ENCODE measurements at places on chromosomes 12 and 14. TPM values are rescaled to one million over a fixed set of nuclear protein-coding genes. Genes with fewer than 3 reads are reported as not detected.
A peak's percentile ranks its signal among the peaks of the same experiment; 100 is the strongest.

- no peak for DNase-seq
- H3K27ac ChIP-seq: no peak overlapping the region
- H3K4me3 ChIP-seq: no peak overlapping the region
These were observed 126.1 kb downstream of the FIGNL2 start for GRCh38 chr12:51722431-51722830.

DNA sequence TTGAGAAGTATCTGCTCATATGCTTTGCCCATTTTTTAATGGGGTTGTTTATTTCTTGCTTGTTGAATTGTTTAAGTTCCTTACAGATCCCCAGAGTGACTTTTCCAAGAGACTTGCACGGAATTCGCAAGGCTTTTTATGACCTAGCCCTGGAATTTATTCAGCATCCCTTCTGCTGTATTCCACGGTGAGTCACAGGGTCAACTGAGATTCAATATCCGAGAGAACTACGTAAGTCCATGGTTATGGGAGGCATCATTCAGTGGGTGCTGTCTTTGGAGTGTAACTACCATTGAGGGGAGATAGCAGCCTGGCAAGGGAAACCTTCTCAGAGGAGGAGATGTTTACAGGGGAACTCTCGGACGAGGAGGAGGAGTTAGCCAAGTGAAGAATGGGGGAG is 20.9 kb upstream of the GPRC5A start:
- peaks cover 4% of the 10 kb centered on the region for H3K4me1 ChIP-seq
- no peaks in the 10 kb centered on the region for H3K36me3 ChIP-seq
- no peak overlapping the region for H3K4me3 ChIP-seq
- DNase-seq: no peak

DNA sequence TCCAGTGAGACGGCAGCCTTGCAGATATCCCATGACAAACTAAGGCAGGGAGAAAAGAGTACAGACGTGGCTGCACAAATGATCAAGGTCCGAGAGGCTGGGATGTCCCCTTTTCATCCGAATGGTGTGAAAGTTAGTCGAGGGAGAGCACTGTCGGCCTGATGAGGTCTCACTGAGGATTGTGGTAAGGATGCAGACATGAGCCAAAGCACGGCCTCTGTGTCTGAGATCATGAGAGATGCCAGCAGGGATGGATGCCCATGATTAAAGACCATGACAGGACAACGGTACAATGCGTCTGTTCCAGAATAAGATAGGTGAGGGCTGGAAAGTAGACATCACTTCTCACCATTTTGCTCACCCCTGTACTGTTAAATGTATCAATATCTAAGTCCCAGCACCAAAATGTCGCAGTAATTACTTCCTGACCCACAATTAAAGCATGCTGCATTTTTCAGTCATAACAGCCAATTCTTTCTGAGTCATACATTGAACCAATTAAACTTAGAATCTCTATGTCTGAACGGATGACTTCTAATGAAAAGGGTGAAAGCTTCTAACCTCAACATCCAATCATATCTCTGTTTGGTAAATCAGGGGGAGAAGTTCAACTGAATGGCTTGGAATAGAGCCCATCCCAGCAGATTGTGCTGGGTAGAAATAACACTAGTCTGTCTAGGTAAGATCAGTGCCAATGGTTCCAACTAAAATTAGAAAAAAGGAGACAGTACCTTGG is 249.6 kb upstream of the SOX5 start:
- no peaks in the 10 kb centered on the region for H3K4me1 ChIP-seq
- no peaks in the 10 kb centered on the region for H3K36me3 ChIP-seq
- DNase-seq: no peak
- no peak overlapping the region for H3K27ac ChIP-seq

DNA sequence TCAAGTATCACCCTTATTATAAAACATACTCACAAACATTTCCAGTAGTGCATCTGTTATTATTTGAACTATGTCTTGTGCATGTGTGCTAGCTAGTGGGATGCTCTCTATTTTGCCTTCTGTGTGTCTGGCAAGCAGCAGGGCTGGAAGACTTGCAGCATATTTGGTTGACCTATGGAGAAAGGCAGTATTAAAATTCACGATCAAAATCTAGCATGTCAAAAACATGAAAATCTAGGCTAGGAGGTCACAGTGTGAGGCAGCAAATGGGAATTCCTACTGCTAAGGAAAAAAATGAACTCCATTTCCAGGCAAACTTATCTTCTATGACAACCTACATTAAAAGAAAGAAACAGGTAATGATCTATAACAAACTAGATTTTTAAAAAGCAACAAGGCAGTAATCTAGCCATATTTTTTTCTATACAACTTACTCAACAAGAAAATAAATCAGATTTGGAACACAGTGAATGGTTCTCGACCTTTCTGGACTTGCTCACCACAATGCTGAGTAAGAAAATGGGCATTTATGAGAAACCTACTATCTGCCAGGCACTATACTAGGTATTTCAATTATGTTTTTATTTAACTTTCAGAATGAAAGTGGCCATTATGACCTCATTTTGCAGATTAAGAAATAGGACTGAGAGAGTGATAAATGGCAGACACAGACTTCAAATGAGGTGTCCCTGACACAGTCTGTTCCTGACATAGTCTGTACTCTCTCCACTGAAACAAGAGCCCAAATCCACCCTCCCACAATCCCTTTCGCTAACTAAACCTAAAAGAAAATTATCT is 96.8 kb downstream of the TXNDC16 start:
- no peaks in the 10 kb centered on the region for H3K4me1 ChIP-seq
- no peak overlapping the region for H3K4me3 ChIP-seq
- no peak for DNase-seq
- H3K36me3 ChIP-seq: no peaks in the 10 kb centered on the region

DNA sequence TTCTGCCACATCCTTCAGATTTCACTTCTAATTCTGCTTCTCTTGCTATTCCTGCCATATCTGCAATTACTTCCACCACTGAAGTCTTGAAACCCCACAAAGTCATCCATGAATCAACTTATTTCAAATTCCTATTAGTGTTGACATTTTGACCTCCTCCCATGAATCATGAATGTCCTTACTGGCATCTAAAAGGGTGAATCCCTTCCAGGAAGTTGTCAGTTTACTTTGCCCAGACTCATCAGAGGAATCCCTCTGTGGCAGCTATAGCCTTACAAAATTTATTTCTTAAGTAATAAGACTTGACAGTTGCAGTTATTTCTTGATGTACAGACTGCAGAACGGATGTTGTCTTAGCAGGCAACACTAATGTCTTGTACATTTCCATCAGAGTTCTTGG is 162.9 kb downstream of the PCNX1 start:
- no peaks in the 10 kb centered on the region for H3K27me3 ChIP-seq
- H3K36me3 ChIP-seq: peaks cover 79% of the 10 kb centered on the region
- no peak for DNase-seq
- H3K27ac ChIP-seq: no peak overlapping the region

DNA sequence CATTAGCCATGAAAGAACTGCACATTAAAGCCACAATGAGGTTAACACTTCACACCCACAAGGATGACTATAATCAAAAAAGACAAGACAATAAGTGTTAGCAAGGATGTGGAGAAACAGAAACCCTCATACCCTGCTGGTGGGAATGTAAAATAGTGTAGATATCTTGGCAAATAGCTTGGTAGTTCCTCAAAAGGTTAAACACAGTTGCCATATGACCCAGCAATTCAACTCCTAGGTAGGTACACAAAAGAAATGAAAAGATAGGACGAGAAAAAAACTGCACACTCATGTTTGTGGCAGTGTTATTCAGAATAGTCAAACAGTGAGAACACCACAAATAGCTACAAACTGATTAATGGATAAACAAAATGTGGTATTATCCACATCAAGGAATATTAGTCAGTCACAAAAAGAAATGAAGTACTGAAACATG is 93.5 kb downstream of the ATXN2 start:
- peaks cover 90% of the 10 kb centered on the region for H3K36me3 ChIP-seq
- DNase-seq: no peak
- no peaks in the 10 kb centered on the region for H3K27me3 ChIP-seq
- no peaks in the 10 kb centered on the region for H3K4me1 ChIP-seq
- H3K27ac ChIP-seq: no peak overlapping the region

- peaks cover 6% of the 10 kb centered on the region for H3K27me3 ChIP-seq
- no peak overlapping the region for H3K4me3 ChIP-seq
- H3K27ac ChIP-seq: no peak overlapping the region
- H3K4me1 ChIP-seq: no peaks in the 10 kb centered on the region
- DNase-seq: no peak
These were observed 13.6 kb downstream of the CACNA2D4 start for GRCh38 chr12:1904875-1905274.

DNA sequence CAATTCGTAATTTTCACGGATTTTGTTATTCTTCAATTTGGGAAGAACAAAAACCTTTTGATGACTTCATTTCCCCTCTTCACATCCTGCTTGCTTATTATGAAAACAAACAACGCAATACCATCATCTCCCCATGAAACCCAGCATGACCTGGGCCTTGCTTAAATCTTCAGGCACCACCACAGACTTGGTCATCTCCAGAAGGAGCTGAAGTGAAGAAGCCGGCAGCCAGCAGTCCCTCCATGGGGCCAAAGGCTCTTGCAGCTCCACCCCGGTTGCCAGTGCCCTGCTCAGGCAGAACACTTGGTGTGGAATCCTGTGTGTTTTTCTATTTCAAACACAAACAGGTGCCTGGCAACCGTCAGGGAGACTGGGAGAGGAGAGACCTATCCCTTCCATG is 982.9 kb upstream of the TMEM132C start:
- H3K36me3 ChIP-seq: no peaks in the 10 kb centered on the region
- no peak for DNase-seq
- no peak overlapping the region for H3K27ac ChIP-seq
- no peaks in the 10 kb centered on the region for H3K4me1 ChIP-seq
- no peak overlapping the region for H3K4me3 ChIP-seq

DNA sequence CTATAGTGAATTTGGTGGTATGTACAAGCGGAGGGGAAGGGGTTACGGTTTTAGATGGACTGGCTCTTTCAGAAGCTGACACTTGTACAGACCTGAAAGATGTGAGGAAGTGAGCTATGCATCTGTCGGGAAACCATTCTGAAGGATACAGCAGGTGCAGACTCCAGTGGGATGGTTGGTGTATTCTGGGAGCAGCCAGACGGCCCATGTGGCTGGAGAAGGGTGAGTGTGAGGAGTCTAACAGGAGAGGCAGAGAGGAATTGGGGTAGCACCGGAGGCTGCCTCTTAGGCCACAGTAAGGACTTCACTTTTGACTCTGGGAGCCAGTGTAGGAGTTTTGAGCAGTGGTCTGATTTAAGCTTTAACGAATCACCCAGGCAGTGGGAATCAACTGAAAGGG is 90.7 kb downstream of the APAF1 start:
- H3K36me3 ChIP-seq: peaks cover 5% of the 10 kb centered on the region
- no peaks in the 10 kb centered on the region for H3K4me1 ChIP-seq
- no peak for DNase-seq
- H3K27me3 ChIP-seq: no peaks in the 10 kb centered on the region
- H3K4me3 ChIP-seq: no peak overlapping the region

- H3K27me3 ChIP-seq: peaks cover 7% of the 10 kb centered on the region
- peak overlapping the region; percentile 30 for H3K27ac ChIP-seq
- no peak overlapping the region for H3K4me3 ChIP-seq
- no peaks in the 10 kb centered on the region for H3K36me3 ChIP-seq
These were observed 8.8 kb downstream of the GALNT16 start for GRCh38 chr14:69268763-69269162.

DNA sequence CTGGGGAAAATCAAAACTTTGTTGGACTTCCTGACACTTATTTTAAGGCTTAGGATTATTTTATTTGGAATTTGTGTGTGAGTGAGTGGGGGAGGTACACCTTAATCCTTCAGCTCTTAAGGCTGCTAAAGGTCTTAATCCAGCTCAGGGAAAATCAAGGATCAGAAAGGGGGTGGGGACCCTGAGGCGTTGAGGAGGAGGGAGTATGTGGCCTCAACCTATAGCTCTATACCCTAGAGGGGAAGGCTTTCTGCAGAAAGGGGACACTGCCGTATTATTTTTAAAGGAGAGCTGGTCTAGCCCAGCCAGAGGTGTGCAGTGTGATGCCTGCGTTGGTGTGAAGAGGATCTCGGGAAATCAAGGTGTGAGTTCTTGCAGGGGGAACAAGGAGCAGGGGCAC is 20.0 kb downstream of the IRF2BPL start:
- no peaks in the 10 kb centered on the region for H3K36me3 ChIP-seq
- no peaks in the 10 kb centered on the region for H3K27me3 ChIP-seq
- peaks cover 10% of the 10 kb centered on the region for H3K4me1 ChIP-seq

DNA sequence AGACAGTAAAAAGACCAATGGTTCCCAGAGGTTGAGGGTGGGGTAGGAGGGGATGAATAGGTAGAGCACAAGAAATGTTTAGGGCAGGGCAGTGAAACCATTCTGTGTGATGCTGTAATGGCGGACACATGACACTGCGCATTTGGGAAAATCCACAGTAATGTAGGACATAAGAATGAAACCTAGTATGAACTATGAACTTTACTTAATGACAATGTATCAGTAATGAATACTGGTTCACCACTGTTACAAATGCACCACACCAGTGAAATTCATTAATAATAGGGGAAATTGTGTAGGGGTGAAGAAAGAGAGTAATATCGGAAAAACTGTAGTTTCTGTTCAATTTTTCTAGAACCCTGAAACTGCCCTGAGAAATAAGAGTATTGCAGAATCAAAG is 5.6 kb downstream of the ERH start:
- peaks cover 88% of the 10 kb centered on the region for H3K36me3 ChIP-seq
- no peak overlapping the region for H3K4me3 ChIP-seq
- no peaks in the 10 kb centered on the region for H3K27me3 ChIP-seq

GRCh38 chr14:32044454-32044853 is 32.6 kb upstream of the ARHGAP5 start:
- no peak overlapping the region for H3K27ac ChIP-seq
- peaks cover 10% of the 10 kb centered on the region for H3K4me1 ChIP-seq
- no peaks in the 10 kb centered on the region for H3K27me3 ChIP-seq
- H3K36me3 ChIP-seq: no peaks in the 10 kb centered on the region
- H3K4me3 ChIP-seq: no peak overlapping the region

DNA sequence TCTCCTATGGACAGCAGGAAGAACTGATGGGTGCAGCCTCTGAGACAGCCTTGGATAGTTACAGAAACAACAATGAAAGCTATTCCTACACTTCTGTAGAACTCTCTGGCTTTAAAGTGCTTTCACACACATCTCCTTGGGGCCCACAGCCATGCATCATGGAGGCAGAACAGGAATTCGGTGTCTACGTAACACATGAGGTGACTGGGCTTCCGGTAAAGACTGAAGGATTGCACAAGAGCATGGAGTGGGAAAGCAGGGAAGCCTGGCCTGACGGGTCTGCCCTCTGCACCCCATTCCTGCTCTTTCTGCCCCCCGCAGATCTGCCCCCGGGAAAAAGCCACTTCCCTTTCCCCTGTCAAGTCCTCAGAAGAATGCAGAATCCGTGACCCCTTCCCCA is 82.6 kb downstream of the VWF start:
- H3K27me3 ChIP-seq: no peaks in the 10 kb centered on the region
- H3K4me3 ChIP-seq: no peak overlapping the region
- H3K4me1 ChIP-seq: no peaks in the 10 kb centered on the region
- H3K27ac ChIP-seq: no peak overlapping the region
- H3K36me3 ChIP-seq: no peaks in the 10 kb centered on the region

PTPRO gene
- polyA plus RNA-seq: 0.42 TPM

PRKD1 gene
- 2.0 TPM for polyA plus RNA-seq

TEX52 gene
- not detected for polyA plus RNA-seq

LBHD2 gene
- polyA plus RNA-seq: 0.19 TPM

CLEC7A gene
- 1.9 TPM for polyA plus RNA-seq

BEGAIN gene
- polyA plus RNA-seq: 0.20 TPM

All from heart right ventricle (tissue), 16 donors.